ENCODE measurements at places on chromosomes 7 and 10.

DNA sequence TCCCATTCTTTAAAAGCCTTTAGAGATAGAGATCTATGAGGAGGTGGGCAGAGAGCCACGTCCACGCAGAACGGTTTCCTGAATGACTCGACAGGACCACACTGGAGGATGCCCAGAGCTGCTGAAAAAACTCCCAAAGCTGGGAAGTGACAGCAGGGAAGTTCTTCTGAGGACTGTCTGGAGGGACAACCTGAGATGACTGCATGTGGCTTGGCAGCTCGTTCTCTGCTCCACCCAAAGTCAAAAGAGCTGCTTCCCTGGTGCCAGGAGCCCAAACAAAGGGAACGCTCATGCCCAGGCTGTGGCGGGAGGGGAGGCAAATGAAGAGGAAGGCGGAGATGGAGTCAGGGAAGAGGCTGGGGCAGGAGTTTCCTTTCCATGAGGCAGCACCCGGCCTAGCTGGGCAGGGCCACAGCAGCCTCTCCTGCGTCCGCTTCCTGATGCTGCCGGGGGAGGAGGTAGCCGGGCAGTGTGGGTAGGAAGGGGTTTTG lies 95.4 kb downstream of the CCDC3 start:
- no peak for DNase-seq

- no peak for DNase-seq
Observed at GRCh38 chr10:128723631-128724205, 597.5 kb upstream of the MKI67 start.

DNA sequence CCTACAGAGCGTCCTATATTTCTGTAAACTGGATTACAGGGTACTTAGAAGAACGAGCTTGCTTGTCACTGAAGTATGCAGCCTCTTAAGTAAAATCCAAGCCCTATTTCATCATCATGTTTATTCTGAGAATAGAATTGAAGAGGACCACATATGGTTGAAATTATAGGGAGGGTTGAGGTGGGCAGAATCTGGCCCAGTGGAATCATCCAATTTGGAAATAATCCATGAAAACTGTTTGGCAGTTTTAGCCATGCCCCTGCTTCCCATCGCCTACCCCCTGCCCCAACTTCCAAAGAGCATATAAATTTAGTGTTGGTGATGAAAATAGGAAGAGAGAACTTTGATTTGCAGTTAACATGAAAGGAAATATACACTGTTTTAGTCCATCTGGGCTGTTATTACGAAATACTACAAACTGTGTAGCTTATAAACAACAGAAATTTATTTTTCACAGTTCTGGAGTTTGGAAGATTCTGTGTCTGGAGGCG lies 150.4 kb downstream of the PRKG1 start:
- peak; percentile 4 for DNase-seq

DNA sequence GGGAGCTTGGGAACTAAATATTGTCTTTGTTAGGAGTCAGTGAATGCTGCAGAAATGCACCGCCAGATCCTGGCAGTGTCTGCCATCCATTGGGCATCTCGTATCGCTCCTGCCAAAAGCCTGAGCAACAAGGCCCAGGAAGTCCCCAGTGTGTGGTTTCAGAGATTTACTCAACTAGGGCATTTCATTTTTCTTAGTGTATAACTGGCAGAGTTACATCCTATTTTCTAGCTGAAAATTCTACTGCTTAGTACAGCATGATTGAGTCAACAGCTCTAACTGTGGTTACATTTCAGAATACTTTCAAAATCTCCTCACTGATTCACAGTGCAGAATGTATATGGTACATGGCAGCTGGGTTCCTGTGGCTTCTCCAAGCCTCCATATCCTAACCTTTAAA lies 95.8 kb upstream of the CREB5 start:
- DNase-seq: peak; percentile 40

DNA sequence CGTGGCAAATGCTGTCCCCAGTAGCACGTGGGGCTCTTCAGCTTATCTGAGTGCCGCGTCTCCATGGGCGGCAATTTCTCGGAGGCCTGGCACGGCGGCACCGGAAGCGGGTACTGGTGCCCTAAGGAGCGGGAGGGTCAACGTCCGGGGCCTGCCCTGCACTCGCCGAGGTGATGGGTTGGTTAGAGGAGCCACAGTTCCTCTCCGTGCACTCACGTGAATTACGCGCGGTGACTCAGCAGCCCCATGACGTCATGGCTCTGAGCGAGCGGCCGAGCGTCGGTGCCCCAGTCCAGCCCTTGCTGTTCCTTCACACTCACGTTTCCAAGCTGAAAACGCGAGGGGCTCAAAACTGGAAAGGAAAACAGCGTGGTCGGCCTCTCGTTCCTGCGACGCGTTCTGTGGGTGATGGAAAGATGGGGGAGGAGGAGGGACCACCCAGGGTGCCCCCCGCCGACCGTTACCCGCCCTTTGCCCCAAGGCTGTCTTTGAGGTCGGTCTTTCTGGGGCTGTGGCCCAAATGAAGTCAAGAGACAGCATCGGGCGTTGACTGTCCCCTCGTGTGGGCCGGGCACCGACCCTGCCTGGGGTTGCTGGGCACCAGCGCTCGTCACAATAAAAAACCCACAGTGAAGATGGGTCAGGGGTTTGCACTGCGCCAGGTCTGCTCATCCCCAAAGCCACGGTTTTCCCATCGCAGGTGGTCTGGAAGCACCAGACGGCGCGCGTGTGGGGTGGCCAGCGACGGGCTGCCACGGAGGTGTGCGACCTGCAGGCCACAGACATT lies 70.4 kb upstream of the CFAP46 start:
- DNase-seq: no peak

DNA sequence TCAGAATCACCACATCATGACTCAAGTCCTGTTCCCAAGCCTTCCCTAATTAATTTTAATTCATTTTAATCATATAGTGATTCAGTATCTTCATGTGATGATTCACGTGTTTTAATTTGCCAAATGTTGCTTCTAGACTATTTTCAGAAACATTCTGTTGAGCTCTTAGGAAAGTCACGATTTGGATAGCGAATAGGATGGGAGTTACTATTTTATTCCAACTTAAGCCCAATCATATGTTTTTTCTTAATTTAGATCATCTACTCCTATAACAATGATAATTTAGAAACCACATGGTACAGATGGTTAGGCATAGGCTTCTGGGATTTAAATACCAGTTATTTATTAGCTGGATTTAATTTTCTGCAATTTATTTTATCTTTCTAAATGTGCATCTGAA lies 49.1 kb downstream of the RAPGEF5 start:
- DNase-seq: no peak

DNA sequence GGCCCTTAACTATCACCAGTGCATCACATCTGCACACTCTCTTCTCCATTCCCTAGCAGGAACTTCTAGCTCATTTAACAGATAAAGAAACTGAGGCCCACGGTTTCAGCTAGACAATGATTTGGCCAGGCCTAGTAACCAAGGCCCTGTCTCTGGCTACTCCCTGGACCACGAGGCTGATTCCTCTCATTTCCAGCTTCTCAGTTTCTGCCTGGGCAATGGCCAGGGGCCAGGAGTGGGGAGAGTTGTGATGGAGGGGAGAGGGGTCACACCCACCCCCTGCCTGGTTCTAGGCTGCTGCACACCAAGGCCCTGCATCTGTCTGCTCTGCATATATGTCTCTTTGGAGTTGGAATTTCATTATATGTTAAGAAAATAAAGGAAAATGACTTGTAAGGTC lies 13.5 kb downstream of the AQP1 start:
- DNase-seq: no peak

DNA sequence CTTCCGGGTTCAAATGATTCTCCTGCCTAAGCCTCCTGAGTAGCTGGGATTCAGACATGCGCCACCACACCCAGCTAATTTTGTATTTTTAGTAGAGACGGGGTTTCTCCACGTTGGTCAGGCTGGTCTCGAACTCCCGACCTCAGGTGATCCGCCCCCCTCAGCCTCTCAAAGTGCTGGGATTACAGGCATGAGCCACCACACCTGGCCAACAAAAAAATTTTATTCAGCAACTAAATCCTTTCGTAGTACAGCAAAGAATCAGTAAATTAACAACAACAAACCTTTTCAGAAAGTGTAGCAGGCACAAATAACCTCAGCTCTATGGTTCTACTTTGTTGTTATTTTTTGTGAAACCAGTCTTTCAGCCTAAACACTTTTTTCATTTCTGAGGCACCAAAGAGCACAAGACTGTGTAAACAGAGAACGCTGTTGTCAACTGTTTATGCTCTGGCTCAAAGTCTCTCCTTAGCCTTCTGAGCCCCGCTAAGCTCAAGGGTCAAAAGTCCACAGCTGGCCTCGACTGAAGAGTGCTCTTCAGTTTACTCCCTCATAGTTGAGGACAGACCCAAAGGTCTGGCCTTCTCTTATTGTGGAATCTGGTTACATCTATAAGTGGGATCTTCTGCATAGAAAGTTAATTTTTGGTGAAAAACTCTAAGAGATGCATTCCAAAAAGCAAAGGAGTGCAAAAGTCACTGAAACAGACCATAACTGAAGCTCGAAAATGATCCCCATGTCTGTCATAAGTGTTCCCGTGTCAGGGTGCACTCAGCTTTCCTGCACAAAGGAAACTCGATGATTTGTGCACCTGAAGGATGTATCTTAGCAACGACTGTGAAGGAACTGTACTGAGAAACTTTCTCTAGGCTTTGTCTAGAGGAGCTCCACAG lies 24.6 kb upstream of the DDX50 start:
- DNase-seq: no peak

DNA sequence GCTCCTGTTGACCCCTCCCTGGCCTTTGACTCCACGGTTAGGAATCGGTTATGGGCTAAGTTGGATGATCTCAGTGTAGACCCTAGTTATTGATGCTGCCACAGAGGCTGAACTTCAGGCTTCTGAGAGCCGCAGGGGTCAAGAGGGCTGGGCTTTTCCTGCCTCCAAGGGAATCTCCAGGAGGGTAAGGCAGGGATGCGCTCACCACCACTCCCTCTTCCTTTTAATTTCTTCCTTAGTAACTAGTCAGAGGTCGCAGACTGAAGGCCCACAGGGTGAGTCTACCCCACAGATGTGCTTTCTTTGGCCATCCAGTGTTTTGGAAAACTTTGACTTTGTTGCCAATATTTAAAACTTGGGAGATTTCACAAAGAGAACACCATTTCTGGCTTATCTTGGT lies 151.0 kb upstream of the TCF7L2 start:
- DNase-seq: no peak

DNA sequence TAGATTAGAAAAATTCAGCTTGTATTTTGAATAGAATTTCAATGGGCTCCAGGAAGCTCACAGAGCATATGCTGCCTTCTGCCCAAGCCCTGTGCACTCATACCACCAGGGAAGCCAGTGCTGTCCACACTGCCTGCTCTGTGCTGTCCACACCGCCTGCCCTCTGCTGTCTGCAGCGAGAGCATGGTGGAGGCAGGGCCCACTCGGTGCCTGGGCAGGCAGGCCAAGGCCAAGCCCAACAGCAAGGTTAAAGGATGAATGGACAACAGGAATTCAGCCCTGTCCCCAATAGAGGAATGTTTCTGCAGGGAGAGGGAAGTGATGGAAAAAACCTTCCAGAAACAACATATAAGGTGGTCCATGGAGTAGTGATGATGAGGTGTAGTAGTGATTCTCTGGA lies 146.8 kb downstream of the GFRA1 start:
- DNase-seq: no peak

GRCh38 chr10:36345807-36346206 lies 703.7 kb upstream of the FZD8 start:
- DNase-seq: no peak

DNA sequence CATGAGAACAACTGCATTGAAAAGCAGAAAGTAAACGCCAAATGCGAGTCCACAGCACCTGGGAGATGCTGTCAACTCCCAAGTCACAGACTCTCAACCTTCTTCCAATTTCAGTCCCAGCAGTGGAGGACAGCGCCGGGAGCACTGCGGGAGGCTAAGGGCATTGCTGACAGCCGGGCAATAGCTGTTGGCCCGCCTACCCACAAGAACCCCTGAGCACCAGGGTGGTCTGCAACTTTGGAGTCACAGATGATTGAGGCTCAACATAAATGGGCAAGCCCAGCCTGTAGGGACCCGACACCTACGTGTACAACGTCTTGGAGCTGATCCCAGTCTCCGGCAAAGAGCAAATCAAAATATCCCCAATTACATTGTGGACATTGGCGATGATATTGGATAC lies 262.9 kb downstream of the TCERG1L start:
- DNase-seq: no peak

GRCh38 chr10:127886371-127887051 lies 6.2 kb downstream of the CLRN3 start:
- DNase-seq: no peak

DNA sequence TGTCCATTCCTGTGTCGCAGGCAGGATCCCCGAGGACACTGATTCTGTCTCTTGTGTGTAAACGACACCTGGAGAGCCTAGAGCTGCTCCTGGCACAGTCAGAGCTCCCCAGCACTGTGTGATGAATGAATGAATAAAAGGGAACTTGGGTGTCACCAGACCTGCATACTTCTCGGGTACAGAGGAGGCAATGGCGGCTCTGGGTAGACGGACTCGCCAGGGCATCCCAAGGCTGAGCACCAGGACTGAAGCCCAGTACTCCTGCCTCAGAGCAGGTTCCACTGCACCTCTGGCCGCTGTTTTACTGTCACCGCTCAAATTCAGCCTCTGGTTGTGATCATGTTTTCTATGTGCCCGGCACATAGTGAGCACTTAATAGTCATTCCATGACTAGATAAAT lies 255.8 kb downstream of the GLRX3 start:
- no peak for DNase-seq

GRCh38 chr10:47367646-47368045 lies 16.4 kb downstream of the ZNF488 start:
- DNase-seq: no peak

GRCh38 chr7:12685550-12685949 lies 1.9 kb upstream of the ARL4A start:
- peak; percentile 32 for DNase-seq

- DNase-seq: no peak
Observed at GRCh38 chr10:128710098-128710797, 584.0 kb upstream of the MKI67 start.

GRCh38 chr7:132328047-132328620 lies 248.1 kb downstream of the PLXNA4 start:
- DNase-seq: no peak

- DNase-seq: no peak
Observed at GRCh38 chr10:110488940-110489339, 8.8 kb upstream of the DUSP5 start.

DNA sequence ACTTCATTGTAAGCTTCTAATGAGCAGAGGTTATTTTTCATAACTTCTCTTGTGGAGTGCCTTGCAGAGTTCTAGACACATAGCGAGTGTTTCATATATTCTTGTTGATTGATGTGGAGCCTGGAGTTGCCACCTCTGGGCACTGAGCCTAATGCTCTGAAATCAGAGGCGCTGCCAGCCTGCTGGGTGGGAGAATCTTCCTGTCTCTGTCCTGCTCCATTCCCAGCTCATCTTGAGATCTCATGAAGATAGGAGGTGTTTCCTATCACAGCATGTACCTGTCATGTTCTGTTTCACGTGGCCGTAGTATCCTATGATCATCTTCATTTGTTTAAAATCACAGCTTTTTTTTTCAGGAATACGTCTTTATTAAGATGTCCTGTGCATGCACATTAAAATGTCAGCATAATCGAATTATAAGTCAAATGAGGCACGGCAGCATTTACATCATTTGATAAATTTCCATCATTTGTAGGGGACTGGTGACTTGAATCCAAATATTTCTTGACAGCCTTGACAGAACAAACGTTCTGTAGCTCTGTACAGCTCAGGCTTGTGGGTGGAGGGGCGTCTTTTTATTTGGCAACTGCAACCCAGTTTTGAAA lies 393.0 kb downstream of the PHTF2 start:
- no peak for DNase-seq

GRCh38 chr7:150806863-150807262 lies 6.3 kb downstream of the TMEM176A start:
- DNase-seq: no peak

All from ELR (cell line).